ENCODE measurements at places on chromosomes 11 and 22. TPM values are rescaled to one million over a fixed set of nuclear protein-coding genes. Genes with fewer than 3 reads are reported as not detected.

The FREY1 gene
- not detected for total RNA-seq

The FAM111B gene
- total RNA-seq = 0.89 TPM

The SPDYC gene
- total RNA-seq = not detected

DNA sequence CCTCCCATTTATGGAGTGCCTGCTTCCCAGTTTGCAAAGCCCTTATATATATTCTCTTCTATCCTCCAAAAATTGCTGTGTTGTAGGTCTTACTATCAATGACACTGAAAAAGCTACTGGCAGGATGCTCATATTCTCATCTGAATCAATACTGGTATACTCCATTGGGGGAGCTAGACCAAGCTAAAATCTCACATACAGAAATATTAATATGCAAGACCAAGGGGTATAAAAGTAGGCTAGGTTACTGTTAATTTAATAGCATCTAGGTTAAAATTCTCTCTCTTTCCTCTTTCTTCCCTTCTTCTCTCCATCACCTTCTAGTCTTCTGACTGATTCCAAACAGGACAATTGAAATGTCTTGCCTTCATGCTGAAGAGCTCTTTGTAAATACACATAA, 17.1 kb upstream of the BDNF start:
- no peak for DNase-seq

GRCh38 chr11:30585892-30586250, 282 bp downstream of the MPPED2 start:
- peak; percentile 59 for DNase-seq

GRCh38 chr11:116465056-116465455, 307.7 kb downstream of the BUD13 start:
- DNase-seq = no peak

DNA sequence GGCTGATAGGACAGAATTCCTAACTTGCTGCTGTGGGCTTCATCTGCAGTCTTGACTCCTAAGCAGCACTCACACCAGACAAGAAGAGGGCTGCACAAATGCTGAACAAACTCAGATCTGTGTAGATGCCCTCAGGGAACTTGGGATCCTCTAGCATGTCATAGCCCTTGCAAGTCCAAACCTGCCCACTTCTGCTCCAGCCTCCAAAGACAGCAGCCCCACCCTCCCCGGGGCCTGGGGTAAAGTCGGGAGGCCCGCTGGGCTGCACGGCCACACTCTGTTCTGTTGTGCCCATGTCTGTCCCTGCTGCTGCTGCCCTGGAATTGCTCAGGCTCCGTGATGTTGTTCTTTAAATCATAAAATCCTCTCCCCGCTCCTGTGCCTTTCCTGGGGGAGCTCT, 28.3 kb downstream of the DRD2 start:
- DNase-seq = no peak

DNA sequence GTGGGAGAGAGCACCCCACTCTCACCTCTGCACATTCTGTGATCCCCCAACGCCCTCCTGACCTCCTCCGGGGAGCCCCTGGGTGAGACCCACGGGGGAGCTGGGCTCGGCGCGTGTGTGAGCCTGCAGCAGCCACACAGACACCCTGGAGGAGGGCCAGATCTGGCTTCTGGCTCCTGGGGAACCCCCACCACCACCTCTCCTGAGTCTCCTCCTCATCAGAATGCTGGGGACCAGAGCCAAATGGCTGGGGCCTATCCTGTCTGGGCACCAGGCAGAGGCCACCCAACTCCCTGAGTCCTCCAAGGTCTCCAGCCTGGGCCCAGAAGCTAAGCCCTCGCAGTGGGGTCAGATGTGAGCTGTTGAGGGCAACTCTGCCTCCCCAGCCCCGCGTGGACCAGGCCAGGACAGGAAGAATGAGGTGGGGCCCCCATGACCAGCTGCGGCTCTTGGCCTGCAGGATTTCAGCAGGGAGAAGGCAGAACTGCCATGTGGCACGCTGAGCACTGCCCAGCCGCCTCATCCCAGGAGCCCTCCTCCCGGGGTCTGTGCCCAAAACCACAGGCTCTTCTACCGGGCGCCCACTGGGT, 5.5 kb upstream of the PIM3 start:
- no peak for DNase-seq

DNA sequence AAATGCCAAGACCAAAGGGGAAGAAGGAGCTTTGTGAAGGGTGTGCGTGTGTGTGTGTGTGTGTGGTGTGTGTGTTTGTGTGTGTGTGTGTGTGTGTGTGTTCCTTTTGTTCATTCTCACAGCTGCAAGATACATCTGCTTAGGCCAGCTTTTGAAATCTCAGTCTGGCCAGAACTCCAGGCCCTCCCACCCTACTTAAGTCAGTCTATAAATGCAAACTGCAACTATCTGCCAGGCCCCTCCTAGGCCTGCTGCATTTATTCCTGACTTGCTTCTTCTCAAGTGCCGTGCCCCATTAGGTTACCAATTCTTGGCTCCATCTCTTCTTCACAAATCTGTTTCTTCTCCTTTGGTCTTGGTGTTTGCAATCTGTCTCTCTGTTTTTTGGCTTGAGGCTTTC, 21.6 kb upstream of the RIC3 start:
- no peak for DNase-seq

DNA sequence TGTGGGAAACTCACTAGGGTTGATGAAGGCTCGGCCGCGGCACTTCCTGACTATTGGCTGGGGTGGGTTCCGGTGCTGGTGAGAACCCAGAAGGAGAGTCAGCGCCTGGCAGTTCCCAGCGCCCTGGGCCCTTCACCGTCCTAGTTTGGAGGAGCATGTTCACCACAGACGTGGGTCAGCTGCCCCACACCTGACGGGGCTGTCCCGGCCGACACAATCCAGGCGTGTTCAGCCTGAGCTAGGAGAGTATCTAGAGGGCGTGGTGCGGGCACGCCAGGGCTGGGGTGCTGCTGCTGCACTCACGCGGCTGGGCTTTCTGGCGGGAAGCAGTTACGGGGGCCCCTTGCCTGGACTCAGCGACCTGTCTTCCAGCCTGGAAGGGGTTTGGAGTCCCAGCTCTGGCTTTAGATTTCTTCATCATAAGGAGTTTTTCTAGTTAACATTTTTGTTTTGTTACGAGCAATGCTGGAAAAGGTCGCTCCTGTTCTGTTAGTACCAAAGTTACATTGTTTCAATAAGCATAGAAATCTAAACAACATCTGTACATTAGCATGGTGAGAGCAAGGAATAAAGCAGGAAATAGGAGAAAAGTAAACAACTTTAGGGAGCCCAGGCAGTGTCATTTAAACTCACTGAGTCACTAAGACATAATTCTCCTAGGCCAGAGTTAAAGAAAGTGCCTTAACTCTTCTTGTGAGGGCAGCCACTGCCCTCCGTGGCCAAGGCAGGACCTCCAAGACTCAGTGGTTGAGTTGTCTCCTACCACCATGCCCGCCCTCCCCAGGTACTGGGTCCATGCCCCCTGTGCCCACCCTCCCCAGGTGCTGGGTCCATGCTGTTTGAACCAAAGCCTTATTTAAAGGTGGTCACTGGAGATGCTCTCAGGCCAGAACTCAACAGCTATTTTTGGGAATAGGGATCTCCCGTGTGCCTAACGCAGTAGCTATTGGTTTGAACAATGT, 12.1 kb upstream of the ADORA2A start:
- DNase-seq = no peak

GRCh38 chr11:75272821-75273301, 32.3 kb downstream of the TPBGL start:
- DNase-seq = peak; percentile 48

DNA sequence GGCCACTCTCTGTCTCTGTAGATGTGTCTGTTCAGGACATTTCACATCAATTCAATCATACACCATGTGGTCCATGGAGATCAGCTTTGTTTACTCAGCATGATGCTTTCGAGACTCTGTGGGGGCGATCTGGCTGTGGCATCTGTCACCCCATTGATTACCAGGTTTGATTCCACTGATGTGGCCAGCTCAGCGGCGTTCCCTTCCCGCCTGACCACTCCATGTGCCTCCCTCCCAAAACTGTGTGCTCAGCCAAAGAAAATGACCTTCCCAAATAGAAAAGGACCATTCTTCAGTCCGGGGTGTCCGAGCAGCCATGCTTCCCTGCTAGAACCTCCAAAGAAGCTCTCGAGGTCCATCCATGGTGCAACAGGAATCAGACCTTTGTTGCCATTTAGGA, 89.1 kb downstream of the BRD1 start:
- DNase-seq = no peak

DNA sequence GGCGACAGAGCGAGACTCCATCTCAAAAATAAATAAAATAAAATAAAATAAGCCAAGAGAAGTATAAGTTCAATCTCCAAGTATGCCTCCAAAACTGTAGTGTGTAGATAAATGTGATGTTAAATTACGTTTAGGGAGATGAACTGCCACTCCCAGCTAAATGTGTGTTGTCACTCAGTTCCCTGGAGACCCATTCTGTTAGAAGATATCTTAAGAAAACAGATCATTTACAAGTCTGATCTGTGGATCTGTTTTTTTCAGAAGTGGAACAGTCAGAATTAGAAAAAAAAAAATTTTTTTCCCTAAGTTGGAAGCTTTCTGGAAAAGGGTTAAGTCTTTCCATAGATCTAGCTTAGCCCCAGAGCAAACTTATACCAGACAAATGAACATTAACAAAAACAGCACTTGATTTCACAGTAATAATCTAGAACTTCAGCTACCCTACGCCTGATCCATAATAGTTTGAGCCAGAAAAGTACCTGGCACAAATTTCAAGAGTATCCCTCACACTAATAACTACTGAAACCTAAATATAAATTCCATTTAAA, 18.2 kb downstream of the CELF1 start:
- no peak for DNase-seq

DNA sequence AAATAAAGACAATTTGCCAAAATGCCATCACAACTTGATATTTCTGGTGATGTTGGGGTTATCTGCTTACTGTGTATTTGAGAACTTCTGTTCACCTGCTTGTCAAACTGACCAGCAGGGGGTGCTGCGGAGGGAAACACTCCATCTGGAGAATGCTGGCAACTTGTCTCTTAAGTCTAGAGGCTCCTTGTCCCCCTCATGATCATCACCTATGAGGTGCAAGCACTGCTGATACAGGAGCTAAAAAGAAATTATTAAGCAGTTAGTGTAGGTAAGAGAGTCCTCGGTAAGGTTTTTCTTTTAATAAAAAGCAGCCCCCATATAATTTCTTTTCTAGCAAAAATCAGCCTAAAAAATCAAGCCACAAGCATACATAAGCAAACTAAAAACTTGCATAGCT, 32.7 kb upstream of the GLYATL1B start:
- DNase-seq = peak; percentile 82

DNA sequence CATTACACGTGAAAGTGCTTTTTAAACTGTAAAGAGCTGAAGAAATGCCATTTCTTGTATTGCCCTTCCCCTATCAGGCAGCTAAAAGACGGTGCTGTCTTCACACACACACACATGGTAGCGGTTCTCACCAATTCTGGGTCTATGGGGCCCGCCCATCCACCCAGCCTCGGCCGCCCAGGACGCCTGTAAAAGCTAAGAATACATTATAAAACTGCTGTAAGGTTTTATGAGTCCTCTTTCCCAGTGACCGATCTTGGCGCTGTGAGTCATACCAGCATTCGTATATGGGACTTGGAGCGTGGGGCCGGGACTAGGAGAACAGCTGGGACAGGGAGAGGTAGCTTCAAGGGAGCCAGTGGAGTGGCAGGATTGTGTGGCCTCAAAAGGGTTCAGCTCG, 149.7 kb upstream of the CADM1 start:
- no peak for DNase-seq

GRCh38 chr11:15153231-15153630, 38.5 kb downstream of the INSC start:
- DNase-seq = no peak

Measured in sciatic nerve (tissue), 2 donors.